CMK (cell line): ENCODE measurements at places on chromosomes 1 and 21.
A peak's percentile ranks its signal among the peaks of the same experiment; 100 is the strongest.

GRCh38 chr1:18199462-18199861 is 91.9 kb downstream of the IGSF21 start:
- DNase-seq: no peak

- no peak for DNase-seq
Observed at GRCh38 chr1:117387060-117387633, 19.9 kb downstream of the MAN1A2 start.

- DNase-seq: peak; percentile 62
Observed at GRCh38 chr1:2411801-2412394, 466 bp downstream of the PEX10 start.

DNA sequence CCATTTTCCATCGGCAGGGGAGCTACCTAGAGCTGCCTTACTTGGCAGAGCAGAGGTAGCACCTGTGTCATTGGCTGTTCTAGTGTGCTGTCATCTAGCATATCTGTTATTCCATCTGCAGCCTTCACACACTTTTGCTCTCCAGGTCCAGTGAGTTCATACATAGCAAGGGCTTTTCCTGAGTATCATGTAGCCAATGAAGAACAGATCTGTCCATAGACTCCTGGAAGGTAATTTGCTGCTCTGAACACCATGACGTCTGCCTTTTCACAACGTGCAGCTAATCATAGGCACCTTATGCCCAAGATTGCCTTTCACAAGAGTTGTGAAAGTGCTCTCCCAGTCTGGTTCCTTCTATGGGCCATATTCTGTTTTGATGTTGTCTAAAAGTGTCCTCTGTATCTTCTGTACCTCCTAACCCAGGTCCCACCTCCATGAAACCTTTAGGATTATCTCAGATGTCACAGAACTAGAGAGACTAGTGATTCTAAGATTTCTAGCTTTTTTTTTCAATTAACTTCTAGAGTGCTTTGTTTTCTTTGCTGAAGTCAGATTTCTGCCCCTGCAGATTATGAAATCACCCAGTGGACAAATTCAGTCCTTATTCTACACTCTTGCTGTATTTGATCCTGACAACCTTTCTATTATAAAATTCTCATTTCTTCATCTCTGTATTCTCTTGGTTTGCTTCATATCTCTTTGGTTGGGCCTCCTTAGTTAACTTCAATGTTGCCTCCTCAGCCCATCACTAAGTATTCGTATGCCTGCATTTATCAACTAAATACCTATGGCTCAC is 134.8 kb downstream of the PBX1 start:
- DNase-seq: no peak

- peak; percentile 81 for DNase-seq
Observed at GRCh38 chr1:25858906-25859789, at the start of gene AUNIP. Gene AUNIP (minus strand): TSS chr1:25859457. CDS start chr1:25859357, 100 bp downstream.

- no peak for DNase-seq
Observed at GRCh38 chr1:174800876-174801275, 198.9 kb upstream of the CACYBP start.

DNA sequence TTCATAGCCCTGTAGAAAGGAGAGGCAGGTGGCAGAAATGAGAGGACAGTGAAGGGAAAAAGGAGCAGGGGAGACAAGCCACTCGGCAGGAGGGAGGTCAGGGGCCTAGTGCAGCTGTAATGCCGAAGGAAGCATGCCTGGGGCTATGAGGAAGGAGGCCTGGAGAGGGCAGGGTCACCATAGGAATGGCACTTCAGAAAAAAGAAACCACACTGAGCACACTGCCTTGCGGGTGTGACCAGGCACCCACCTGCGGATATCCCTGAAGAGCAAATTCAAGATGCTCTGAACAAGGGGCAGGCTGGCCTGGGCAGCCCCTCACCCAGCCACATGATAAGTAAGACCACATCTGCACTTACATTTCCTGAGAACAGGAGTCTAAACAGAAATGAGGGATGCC is 104.7 kb downstream of the JAK1 start:
- DNase-seq: no peak

- no peak for DNase-seq
Observed at GRCh38 chr21:46557469-46557868, 47.4 kb downstream of the S100B start.

- no peak for DNase-seq
Observed at GRCh38 chr1:91790392-91790791, 95.6 kb downstream of the TGFBR3 start.

DNA sequence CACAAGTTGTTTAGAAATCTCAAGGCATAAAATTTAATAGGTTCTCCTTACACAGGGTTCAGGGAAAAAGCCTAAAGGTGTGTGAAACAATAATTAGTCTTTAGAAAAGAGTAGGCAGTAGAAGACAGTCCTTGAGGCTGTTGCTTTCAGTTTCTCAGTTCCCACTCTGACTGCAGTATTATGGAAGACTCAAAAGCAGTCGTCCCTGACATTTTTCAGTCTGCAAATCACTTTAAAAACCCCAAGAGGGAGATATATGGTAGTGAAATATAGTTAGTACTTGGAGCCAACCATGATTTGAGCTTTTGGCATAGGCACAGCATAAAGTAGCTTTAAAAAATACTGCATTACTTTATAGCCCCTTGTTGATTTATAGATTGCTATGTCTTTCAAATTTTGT is 299.7 kb downstream of the OLFM3 start:
- DNase-seq: no peak

GRCh38 chr21:34158866-34159835 is 85.8 kb downstream of the MRPS6 start:
- no peak for DNase-seq

DNA sequence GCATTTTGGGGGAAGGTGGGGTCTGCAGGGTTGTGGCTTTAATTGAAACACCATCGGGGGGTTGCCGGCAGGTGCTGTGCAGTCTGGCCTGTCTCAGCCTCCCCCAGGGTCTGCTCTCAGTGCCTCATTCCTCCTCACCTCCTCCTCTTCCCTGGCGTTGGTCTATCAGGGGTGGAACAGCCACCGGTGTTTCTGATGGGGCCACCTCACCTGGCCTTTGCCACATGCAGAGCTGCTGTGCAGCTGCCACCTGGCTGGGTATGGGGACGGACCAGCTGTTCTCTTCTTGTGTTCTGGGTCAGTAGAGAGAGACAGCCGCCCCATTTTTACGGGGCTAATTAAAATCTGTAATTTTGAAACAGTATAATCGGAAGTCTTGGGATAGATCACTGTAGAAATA is 53.9 kb downstream of the SPSB1 start:
- DNase-seq: no peak

DNA sequence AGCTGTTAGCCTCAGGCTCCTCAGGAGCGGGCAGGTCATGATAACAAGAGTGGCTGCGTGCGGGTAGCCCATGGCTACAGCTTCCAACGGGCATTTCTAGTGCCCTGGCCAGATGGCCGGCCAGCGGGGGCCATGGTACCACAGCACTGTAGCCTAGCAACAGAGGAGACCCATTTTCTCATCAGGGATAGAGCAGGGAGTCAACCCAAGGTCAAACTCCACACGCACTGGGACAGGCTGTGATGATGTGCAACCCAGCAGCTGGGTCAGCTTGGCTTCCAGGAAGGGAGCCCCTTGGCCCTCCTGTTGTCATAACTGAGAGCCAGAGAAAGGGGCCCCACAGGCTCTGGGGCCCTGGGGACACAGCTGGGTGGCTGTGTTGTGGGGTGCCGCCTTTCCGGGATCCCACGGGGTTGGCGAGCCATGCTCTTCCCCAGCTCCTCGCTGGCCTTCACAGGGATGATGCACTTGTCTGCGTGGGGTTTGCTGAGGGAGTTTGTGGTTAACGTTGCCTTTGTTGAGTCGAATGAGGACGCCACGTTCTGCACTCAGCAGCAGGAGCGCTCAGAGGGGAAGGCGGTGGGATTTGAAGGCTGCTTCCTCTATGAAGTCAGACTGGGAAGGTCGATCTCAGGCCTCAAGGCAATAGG is 46.3 kb downstream of the COL18A1 start:
- no peak for DNase-seq

DNA sequence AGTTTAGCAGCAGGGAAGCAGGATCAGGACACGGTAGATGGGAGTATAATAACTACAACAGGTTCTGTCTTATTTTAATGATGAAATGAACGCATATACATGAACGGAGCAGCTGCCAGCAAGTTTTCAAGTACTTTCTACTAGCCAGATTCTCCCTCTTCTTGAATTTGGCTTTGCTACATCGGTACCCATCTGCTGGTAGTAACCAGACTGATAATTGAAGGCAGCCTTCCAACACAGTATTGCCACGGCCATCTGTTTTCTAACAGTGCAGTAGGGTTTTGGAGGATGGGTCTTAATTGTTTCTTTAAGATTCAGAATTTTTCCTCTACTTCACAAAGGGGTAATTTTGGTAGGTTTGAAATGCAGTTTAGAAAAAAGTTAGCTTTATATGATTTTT is 33.4 kb downstream of the CENPF start:
- no peak for DNase-seq

DNA sequence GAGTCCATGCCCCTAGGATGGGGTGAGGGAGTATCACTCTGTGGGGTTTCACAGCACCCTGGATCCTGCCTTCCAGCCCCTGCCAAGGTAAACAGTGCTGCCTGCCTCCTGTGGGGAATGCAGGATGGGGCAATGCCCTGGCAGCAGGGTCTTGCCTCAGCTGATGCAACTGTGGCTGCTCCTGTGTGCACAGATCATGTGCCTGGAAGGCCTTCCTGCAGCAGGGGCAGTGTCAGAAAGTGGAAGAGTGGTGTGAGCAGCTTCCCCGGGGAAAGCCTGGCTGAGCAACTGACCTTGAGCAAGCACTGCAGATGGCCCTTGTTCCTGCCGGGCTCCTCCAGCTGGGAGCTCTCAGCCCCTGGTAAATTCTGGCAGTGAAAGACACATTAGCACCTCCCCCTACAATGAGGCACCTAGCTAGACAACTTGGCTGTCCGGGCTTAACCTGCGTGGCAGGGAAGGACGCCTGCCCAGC is 9.9 kb downstream of the TOR3A start:
- DNase-seq: no peak

DNA sequence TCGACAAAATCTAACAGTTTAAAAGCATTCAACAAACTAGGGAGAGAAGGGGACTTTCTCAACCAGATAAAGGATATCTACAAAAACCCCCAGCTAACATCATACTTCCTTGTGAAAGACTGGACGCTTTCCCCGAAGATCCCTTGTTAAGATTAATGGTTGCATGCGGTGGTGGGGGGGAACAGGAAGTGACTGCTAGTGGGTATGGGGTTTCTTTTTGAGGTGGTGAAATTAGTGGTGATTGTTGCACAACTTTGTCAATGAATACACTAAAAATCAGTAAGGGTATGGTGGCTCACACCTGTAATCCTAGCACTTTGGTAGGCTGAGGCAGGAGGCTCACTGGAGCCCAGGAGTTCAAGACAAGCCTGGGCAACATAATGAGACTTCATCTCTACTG is 26.9 kb upstream of the EYA3 start:
- peak; percentile 62 for DNase-seq

DNA sequence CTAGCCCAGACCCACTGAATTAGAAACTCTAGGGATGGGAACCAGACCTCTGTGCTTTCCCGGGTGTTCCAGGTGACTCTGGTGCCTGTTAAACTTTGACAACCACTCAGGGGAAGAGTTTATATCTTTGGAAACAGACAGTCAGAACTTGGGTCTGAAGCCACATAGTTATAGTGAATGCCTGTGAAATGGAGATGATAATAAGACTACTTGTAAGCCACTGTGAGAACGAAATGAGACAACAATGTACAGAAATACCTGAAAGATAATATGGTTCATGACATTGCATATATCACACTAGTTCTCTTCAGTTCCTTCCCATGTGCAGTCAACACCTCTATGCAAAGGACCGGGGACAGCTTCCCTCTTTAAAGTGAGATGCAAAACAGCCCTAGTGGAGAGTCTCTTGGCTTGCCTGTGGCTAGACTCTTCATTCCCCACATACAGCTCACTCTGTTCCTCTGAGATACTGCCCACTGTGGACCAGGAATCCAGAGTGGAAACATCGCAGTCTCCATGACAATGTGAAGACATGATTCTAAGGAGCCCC is 287.5 kb downstream of the ASTN1 start:
- no peak for DNase-seq

DNA sequence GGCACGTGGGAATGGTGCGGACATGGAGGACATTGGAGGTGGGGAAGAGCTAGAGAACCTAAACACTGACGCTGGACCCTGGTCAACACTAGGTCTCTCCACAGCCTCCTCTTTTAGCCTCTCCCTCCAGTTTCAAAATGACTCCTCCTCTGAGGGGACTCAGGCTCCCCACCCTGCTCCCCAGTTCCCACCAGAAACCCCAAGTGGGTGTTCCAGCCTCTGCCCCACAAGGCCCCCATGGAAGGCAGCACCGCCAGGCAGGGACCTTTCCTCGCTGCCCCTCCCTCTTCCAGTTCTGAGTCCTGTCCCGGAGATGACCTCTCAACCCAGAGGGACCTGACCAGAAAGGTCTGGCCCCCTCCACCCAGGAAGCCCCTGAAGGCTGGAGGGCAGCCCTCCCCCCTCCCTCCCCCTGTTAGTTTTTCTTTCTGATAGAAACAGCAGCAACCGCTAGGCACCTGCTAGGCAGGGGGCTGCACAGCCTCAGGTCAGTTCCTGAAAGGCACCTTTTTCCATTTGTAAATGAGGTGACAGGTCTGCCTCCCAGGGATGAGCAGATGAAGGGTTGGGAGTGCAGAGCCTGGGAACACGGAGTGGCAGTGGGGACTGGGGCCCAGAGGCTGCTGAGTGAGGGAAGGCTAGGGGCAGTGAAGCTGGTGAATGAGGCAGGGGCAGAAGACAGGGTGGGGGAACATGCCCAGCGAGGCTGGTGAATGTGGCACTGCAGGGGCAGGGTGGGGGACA is 9.3 kb upstream of the ITGB2 start:
- no peak for DNase-seq

DNA sequence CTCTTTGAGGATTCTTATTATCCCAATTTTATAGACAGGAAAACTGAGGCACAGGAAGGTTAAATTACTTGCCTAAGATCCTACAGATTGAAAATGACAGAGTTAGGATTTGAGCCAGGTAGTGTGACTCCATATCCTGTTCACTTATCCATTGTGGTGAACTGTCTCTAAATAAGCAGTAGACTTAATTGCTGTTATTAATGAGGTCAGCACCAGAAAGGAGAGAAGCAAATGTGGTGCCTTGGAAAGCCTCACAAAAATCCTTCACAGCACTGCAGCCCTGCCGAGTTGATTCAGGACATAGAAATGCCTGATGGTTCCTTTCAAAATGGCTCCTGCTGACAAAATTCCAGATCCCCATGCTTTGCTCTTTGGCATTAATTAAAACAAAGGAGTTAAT is 193.3 kb upstream of the BEND5 start:
- no peak for DNase-seq

GRCh38 chr1:62294261-62294660 is 25.0 kb downstream of the KANK4 start:
- no peak for DNase-seq

- no peak for DNase-seq
Observed at GRCh38 chr1:113998361-113998760, 19.1 kb downstream of the OLFML3 start.

GRCh38 chr1:162391790-162392563 is 10.4 kb downstream of the C1orf226 start:
- no peak for DNase-seq
